ENCODE measurements at places on chromosomes 1 and 21.

DNA sequence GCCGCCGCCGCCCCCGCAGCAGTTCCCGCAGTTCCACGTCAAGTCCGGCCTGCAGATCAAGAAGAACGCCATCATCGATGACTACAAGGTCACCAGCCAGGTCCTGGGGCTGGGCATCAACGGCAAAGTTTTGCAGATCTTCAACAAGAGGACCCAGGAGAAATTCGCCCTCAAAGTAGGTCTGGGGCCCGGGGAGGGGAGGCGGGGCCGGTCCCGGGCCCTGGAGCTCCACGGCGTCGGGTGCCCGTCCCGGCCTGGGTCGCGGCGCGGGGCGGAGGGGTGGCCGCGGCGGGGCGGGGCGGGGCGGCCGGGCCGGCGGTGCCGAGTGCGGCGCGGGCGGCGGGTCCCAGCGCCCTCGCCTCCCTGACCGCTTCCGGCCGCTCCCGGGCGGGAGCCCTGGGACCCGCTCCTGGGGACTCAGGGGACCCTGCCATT is 646 bp downstream of the MAPKAPK2 start:
- DNase-seq = no peak

DNA sequence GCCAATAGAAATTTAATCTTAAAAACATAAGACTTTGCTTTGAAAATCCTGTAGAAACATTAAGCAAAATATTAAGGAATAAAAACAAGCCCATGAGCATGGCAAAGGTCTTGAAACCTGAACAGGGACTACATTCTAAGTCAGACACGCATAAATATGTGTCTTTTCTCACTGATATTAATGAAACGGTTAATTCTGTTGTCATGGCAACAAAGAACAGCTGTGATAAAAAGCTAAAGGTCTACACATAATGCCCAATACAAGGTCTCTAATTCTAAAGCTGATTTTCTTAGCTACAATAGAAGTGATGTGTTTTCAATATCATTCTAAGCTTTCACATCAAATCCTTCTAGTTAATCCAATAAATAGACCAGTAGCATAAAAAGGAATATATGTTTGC is 331.7 kb downstream of the PTBP2 start:
- DNase-seq = no peak

GRCh38 chr1:157833145-157833544 is 8.5 kb downstream of the CD5L start:
- DNase-seq = no peak

- DNase-seq = peak; percentile 49
These were observed 1423.1 kb downstream of the AMY1C start for GRCh38 chr1:105172788-105173187.

- DNase-seq = no peak
These were observed 12.7 kb downstream of the PRRX1 start for GRCh38 chr1:170676628-170677027.

DNA sequence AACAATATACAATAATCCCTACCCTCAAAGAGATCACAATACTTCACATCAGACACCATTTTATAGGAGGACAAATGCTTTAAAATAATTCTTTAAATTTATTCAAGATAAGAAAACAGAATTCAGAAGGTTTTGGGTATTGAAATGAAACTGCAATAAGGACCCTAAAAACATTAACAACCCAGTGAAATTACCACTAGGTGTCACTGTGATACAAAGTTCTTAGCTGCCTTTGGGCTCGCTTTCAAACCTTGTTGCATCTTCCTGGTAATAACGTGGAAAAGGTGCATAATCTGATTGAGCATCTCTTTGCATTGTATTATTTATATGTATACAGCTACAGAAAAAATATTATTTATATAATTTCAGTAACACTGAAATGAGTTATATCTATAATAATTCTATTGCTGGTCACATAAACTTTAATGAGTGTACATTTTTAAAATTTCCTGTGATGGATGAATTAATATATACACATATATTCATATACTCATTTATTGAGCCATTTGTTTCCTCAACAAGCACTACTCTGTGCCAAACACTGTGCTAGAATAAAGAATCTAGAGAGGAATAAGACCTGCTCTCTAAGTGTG is 185.2 kb downstream of the FAF1 start:
- peak; percentile 75 for DNase-seq

GRCh38 chr1:38833146-38833545 is 26.4 kb downstream of the RRAGC start:
- DNase-seq = no peak

DNA sequence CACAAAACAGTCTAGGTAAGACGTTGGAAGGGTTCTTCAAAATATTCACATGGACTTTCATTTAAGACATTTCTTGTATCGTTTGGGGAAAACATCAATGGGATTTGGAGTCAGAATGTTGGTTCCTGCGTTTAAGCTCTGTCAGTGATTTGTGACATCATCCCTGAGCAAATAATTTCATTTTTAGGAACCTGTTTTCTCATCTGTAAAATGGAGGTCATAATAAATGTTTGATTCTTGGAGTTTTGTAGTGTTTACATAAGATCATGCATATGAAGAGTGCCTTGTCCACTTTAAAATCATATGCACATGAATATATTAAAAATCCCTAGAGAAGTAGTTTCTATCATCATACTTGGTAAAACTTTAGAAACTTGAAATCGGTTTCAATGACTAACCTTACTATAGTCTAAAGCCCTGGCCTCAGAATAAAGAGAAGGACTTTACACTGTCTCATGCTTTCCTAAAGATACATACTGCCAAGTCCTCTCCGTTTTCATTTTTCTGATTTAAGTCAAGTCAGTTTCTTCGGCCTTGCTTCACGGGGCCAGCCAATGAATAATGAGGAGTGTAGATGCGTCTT is 178.4 kb downstream of the ADSS2 start:
- no peak for DNase-seq

DNA sequence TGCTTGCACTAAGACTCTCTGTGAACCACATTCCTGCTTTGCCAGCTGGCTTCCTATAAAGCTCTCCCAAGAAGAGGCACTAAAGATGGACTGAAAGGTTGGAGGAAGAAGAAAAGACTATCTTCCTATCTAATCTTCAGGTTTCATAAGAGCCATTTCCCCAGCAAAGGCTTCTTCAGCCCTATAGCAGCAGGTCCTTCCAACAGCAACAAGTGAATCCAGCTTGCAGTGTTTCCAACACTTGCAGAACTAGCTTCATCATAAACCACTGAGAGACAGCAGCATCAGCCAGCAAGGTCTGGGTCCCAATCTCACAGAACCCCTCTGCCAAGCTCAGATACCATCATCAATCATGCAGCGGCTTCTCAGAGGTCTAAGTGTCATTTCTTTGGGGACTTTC is 28.1 kb downstream of the FOXJ3 start:
- no peak for DNase-seq

DNA sequence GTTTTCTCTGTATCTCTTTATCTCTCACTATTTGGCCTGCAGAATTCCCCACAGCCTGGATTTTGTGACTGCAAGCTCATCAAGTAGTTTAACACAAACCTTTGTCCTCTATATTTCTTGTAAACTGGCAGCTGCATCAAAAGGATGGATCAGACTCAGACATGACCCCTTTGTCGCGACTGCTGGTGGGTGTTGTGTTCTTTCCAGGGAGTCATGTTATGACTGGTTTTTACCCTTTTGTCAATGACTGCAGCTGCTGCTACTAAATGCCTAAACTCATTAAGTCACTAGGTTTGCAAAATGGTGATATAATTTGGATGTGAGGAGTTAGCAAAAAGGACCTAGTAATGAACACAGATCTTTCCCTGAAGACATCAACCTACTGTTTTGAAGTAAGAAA is 10.2 kb upstream of the TOMM20 start:
- DNase-seq = no peak

DNA sequence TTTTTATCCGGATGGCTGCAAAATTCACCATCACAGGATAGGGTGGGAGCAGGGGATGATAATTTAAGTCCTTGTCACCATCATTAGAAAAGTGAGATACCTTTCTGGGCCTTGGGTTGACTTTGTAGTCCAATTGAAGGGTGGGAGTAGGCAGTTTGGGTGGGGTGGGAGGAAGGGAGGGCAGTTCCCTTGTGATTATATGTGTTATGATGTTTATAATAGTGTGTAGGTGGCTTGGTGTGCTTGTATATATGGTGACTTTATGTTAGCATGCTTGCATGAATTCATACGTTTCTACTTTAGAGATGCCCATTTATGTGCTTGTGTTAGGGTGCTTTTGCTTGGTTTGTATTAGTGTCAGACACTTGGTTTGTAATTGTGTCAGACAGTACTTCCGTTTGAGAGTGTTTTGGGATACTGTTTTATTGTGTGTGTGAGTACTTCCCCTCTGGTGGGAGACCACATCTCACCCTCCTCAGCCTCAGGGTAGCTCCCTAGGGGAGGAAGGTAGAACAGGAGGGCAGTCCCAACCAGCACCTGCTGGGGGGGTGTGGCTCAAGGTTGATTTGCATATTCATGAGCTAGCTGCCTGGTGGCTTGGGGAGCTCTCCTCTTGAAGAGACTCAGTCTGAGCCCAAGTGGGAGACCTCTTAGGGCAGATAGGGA is 6.3 kb upstream of the POU3F1 start:
- DNase-seq = no peak

- DNase-seq = no peak
These were observed 17.4 kb downstream of the TIAM1 start for GRCh38 chr21:31326522-31327242.

- no peak for DNase-seq
These were observed 83.5 kb downstream of the BEND5 start for GRCh38 chr1:48693180-48693579.

DNA sequence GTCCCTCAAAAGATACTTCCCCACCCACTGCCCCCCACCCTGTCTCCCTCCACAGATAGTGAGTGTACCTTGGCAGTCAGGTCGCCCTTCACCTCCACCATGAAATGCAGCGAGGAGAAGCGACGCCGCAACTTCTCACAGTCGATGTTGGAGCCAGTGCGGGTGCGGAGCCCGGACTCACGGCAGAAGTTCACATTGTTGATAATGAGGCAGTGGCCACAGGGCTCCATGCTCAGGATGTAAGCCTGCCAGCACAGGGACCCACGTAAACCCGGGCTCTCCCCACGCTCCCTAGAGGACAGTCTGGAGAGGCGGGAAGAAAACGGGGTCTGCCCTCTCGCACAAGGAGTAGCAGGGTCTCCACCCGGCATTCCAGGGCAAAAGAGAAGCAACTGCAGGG is 17.2 kb downstream of the CASP9 start:
- DNase-seq = no peak

- DNase-seq = no peak
These were observed 1.2 kb downstream of the MCOLN3 start for GRCh38 chr1:85047144-85047471.

GRCh38 chr1:173863224-173864161 is 4.3 kb downstream of the GAS5 start:
- no peak for DNase-seq

GRCh38 chr1:100891380-100891779 is 3.3 kb downstream of the EXTL2 start:
- DNase-seq = no peak

DNA sequence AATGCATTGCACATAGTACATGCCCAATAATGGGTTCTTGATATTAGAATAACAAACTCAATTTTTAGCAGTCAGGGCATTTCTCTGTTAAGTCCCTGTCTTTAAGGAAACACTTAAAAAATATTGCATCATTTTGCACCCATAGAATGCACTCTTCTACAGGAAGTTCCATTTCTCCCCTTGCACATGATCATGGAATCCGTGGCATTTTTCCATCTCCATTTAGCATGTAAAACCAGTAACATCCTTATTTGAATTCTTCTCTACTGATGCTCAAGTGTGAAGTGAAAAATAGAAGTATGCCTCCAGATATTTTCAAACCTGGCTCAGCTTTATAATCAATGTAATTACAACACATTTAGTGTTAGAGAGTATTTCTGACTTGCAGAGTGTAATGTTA is 192.8 kb downstream of the RWDD3 start:
- no peak for DNase-seq

DNA sequence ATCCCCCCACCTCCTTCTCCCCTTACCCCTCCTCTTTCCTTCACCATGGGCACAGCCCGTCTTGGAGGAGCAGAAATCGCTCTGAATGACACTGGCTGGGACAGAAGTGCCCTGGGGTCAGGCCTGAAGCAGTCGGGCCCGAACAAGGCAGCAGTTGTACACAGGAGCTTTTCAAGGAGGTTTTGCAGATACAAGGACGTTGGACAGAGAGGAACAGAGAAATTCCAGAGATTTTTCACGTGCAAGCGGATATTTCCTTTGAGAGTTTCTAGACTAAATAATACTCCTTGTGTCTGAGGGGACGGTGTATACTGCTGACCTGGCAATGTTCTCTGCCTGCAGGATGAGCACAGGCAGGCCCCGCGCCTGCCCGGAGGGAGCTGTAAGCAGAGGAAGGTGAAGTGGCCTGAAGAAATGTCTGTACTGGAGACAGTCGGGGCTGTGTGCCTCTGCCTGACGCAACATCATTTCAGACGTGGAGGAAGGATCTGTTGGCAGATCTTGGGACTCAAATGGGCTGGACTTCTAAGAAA is 95.3 kb upstream of the SLC25A33 start:
- no peak for DNase-seq

- DNase-seq = no peak
These were observed 83.3 kb downstream of the OLFML3 start for GRCh38 chr1:114062477-114063099.

- peak; percentile 92 for DNase-seq
These were observed 9.7 kb downstream of the CTNNBIP1 start for GRCh38 chr1:9900142-9901043.

DNA sequence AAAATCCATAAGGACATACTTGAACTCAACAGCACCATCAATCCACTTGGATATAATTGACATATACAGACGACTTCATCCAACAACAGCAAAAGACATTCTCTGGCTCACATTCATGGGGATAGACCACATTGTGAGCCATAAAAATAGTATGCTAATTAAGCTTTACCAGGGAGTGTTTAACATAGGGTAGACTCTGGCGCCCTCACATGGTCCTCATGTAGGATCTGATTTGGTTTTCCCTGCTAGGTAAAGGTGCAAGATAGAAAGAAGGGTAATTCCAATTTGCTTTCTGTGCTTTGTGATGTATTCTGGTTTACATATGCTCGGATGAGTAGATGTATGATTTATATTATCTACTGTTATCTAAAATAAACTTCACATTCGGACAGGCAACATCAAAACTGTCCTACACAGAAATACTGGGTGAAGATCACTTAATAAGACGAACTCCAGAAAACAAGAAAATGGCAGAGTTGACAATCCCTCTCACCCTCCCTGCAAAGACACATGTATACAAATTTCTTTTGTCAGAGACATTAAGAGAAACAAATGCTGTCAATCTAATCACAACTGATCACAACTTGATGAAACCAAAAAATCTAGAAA is 27.7 kb downstream of the CR1L start:
- peak; percentile 58 for DNase-seq

- DNase-seq = no peak
These were observed 161.7 kb downstream of the ROR1 start for GRCh38 chr1:63935553-63935952.

- no peak for DNase-seq
These were observed 107.5 kb upstream of the JUN start for GRCh38 chr1:58891347-58891746.

- DNase-seq = no peak
These were observed 40.9 kb downstream of the RAP1A start for GRCh38 chr1:111660204-111661150.

GRCh38 chr1:112172294-112172882 is 182.9 kb upstream of the KCND3 start:
- DNase-seq = no peak

GRCh38 chr1:37875833-37876232 is 16.4 kb upstream of the MTF1 start:
- DNase-seq = no peak

Measured in NCI-H345 (cell line).